Transverse colon (tissue), 4 donors: ENCODE measurements at places on chromosomes 16 and 17.
A peak's percentile ranks its signal among the peaks of the same experiment; 100 is the strongest.

DNA sequence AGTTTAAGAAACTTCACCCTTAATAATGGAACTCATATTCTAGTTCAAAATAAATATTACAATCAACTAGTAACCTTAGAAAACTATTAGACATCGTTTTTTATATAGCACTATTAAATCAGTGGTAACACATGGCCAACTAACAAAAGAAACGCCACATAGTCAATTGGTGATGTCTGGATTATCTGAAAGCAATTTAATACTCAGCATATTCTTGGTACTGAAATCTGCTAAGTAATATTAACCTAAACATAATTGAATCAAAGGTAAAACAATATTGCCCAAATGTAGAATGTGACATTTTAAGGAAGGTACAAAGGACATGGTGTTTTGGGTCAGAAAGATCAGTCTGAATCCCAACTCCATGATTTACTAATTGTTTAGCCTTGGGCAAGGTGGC lies 11.1 kb upstream of the RSL1D1 start:
- no peak for DNase-seq

DNA sequence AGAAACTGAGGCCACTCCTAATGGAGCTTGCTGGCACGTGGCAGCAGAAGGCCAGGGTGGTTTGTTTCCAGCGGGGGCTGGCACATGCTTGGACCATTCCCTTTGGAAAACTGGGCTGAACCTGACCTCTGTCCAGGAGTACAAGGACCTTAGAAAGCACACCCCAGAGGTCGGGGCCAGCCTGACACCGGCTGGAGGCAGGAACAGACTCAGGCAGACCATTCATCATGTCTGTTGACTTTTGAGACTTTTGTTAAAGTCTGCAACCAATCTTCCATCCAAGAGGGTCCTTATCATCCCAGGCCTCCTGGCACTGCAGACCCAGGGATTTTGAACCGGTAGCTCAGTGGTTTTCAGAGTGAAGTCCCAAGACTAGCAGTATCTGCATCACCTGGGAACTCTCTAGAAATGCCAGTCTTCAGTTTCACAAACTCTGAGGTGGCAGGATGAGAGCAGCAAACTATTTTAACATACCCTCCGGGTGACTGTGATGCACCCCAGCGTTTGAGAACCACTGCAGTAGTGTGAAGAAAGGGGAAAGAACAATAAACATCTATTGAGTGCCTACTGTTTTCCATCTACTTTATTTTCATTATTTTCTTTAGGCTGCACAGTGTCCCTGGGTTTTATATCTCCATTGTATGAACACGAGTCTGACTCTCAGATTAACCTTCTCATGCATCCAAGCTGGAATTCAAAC lies 145.3 kb upstream of the PLCG2 start:
- DNase-seq = no peak

DNA sequence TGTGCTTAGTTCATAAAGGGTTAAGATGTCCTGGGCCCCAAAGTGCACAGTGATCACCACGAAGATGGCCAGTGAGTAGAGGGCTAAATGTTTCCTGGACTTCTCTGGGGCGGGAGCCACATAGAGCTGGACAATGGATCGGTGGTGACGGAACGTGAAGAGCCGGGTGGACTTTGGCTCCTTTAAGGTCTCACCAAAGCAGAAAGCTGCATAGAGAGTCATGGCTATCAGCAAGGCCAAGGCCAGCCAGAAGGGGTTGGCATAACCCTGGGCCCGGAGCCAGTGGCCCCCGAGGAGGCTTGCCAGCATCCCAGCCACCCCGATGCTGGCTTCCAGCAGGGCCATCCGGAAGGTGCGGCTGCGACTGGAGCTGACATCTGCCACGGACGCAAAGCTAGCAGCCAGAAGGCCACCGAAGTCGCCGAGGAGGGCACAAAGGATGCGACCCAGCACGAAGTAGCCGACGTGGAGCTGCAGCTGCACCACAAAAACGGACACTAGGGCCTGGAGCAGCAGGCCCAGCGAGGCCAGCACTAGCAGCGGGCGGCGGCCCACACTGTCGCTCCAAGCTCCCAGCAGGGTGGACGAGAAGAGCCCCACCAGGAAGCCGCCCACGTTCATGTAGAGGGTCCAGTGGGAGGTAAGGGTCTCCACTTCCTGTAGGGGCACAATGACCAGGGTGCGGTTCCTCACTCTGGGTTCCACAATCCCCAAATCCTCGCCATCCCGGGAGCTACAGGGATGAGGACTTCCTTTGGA lies 1.0 kb downstream of the SLC46A1 start:
- DNase-seq = no peak

DNA sequence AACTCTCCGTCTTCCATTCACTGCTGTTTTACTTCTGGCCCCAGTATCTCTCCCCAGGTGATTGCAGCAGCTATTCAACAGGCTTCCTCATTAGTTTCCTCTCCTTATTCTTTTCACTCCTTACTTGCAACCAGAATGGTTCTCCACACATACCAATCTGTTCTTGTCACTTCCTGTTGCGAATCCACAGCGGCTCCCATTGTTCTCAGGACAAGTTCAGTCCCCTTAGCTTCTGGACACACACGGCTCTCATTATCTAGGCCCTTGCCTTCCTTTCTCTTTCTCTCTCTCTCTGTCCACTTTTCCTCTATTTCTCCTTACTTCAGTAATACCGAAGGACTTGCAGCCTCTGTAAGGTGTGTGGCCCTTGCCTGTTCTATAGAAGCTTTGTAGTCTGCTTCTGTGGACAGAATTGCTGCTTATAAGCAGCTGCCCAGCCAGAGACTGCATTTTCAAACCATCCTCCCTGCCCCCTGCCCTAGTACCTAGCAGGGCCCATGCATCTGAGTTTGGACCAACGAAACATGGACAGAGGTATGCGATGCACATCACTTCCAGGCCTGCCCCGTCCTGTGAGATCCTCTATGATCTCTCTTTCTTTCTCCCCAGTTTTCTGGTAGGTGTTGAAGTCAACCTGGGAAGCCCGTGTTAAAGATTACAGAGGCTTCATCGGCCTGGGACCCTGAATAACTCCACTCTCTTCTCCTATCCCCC lies 45.7 kb downstream of the VAT1L start:
- no peak for DNase-seq

- DNase-seq = no peak
Measured at GRCh38 chr16:8685617-8686016, 11.2 kb downstream of the ABAT start.

DNA sequence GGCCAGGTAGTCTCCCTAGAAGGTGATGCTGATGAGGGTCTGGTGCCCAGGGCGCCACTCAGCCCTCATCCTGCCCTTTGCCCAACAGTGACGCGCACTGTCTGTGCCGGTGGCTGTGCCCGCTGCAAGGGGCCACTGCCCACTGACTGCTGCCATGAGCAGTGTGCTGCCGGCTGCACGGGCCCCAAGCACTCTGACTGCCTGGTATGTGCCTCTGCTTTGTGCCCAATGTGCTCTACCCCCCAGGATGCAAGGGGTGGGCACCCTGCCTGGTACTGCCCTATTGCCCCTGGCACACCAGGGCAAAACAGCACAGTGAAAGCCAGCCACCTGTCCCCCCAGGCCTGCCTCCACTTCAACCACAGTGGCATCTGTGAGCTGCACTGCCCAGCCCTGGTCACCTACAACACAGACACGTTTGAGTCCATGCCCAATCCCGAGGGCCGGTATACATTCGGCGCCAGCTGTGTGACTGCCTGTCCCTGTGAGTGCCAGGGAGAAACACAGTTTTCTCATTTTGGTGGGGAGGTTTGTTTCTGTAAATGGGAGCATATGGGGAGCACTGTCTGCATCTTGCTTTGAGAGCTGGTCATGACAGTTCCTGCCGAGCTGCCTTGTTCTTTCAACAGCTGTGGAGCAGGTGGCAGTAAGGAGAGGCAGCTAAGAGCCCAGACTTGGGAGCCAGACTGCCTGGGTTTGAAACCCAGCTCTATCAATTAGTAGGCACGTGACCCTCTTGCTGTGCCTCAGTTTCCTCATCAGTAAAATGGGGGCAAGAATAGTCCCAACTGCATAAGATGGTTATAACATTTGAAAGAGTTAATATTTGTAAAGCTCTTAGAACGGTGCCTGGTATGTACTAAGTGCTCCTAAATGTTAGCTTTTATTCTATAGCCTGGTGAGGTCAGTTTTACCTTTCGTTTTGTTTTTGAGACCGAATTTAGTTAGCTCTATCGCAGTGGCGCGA lies 10.4 kb downstream of the ERBB2 start:
- no peak for DNase-seq

DNA sequence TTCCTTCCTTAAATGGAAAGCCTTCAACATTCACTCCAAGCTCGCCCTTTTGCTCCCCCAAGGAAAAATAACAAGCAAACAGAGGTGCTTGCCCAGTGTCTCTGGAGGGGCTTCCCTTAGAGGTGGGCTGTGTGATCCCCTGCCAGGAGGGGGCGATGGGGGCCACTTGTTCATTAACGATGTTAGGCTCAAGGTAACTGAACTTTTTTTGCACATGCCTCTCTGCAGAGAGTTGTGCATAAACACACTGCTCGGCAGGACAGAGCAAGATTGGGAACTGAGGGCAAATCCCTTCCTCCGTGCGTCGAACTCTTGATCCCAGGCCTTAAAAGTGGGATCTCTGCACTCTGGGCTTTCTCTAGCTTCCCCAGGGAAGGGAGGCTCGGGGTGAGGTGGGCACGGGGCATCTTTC lies 15.5 kb upstream of the NAGLU start:
- DNase-seq = no peak

- DNase-seq = peak; percentile 14
Measured at GRCh38 chr17:49676276-49676868, 1.5 kb downstream of the SPOP start.
